Esophagus squamous epithelium (tissue), 5 donors: ENCODE measurements at places on chromosomes 2 and 18.

GRCh38 chr2:78120275-78120674, 598.1 kb upstream of the LRRTM4 start:
- no peak for DNase-seq
- H3K36me3 ChIP-seq: no peaks in the 10 kb centered on the region
- H3K4me3 ChIP-seq: no peak overlapping the region
- no peaks in the 10 kb centered on the region for H3K4me1 ChIP-seq
- no peak overlapping the region for H3K27ac ChIP-seq

DNA sequence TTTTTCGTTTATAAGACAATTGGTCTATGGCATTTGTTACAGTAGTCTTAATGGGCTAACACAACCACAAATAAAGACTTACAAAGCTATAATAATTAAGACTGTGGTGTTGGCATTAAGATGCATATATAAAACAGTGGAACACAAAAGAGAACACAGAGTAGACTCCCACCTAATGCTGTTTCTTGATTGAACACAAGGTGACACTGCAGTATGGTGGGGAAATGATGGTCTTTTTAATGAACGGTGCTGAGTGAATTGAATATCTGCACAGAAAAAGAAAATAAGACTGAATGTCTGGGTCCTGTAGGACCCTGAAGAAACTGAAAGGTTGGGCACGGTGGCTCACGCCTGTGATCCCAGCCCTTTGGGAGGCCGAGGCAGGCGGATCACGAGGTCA, 1136.6 kb upstream of the NXPH2 start:
- H3K36me3 ChIP-seq: no peaks in the 10 kb centered on the region
- no peak overlapping the region for H3K27ac ChIP-seq
- DNase-seq: no peak
- H3K4me3 ChIP-seq: no peak overlapping the region
- no peaks in the 10 kb centered on the region for H3K4me1 ChIP-seq
- no peaks in the 10 kb centered on the region for H3K27me3 ChIP-seq

- DNase-seq: no peak
- H3K27ac ChIP-seq: no peak overlapping the region
- peaks cover 18% of the 10 kb centered on the region for H3K4me1 ChIP-seq
- H3K27me3 ChIP-seq: no peaks in the 10 kb centered on the region
- H3K4me3 ChIP-seq: no peak overlapping the region
Observed at GRCh38 chr2:128791985-128792320, 473.3 kb upstream of the HS6ST1 start.

- DNase-seq: no peak
- H3K36me3 ChIP-seq: no peaks in the 10 kb centered on the region
- no peak overlapping the region for H3K4me3 ChIP-seq
Observed at GRCh38 chr2:207136874-207137273, 28.9 kb downstream of the KLF7 start.

GRCh38 chr18:11885278-11885947, 22.7 kb downstream of the MPPE1 start:
- no peak for DNase-seq
- no peak overlapping the region for H3K27ac ChIP-seq
- no peaks in the 10 kb centered on the region for H3K27me3 ChIP-seq
- peaks cover 7% of the 10 kb centered on the region for H3K36me3 ChIP-seq
- H3K4me3 ChIP-seq: no peak overlapping the region

- no peak overlapping the region for H3K4me3 ChIP-seq
- H3K27ac ChIP-seq: no peak overlapping the region
Observed at GRCh38 chr2:159300586-159300985, 14.1 kb upstream of the WDSUB1 start.

- H3K27me3 ChIP-seq: no peaks in the 10 kb centered on the region
- H3K27ac ChIP-seq: no peak overlapping the region
- no peak for DNase-seq
- no peaks in the 10 kb centered on the region for H3K36me3 ChIP-seq
- H3K4me3 ChIP-seq: no peak overlapping the region
Observed at GRCh38 chr2:132664096-132664495, 5.9 kb downstream of the LYPD1 start.

GRCh38 chr2:1891147-1891546, 146.8 kb upstream of the PXDN start:
- no peak overlapping the region for H3K4me3 ChIP-seq
- DNase-seq: no peak
- H3K4me1 ChIP-seq: no peaks in the 10 kb centered on the region
- H3K36me3 ChIP-seq: no peaks in the 10 kb centered on the region

- H3K36me3 ChIP-seq: no peaks in the 10 kb centered on the region
- H3K27ac ChIP-seq: no peak overlapping the region
- H3K4me3 ChIP-seq: no peak overlapping the region
- H3K4me1 ChIP-seq: peaks cover 6% of the 10 kb centered on the region
Observed at GRCh38 chr2:96431319-96431718, 73.8 kb downstream of the NEURL3 start.

DNA sequence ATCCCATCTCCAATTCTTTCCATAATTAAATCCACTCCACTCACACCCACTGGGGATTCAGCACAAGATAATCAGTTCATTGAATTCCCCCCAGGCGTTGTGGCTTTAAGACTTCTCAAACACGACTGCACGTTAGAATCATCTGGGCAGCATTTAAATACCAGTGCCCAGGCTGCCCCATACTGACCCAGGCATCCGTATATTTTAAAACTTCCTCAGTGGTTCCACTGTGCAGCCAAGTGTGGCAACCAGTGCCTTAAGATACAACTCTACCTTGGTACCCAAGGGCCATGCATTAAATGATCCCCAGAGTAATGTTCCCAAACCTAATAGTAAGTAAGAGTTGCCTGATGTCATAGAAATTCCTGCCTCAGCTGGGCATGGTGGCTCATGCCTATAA, 54.3 kb upstream of the BZW1 start:
- no peak overlapping the region for H3K4me3 ChIP-seq
- peak overlapping the region; percentile 26 for H3K27ac ChIP-seq
- H3K27me3 ChIP-seq: no peaks in the 10 kb centered on the region
- DNase-seq: no peak
- H3K36me3 ChIP-seq: no peaks in the 10 kb centered on the region

- no peaks in the 10 kb centered on the region for H3K36me3 ChIP-seq
- H3K27me3 ChIP-seq: no peaks in the 10 kb centered on the region
- DNase-seq: no peak
Observed at GRCh38 chr2:207771421-207771820, 1.7 kb upstream of the FZD5 start.

DNA sequence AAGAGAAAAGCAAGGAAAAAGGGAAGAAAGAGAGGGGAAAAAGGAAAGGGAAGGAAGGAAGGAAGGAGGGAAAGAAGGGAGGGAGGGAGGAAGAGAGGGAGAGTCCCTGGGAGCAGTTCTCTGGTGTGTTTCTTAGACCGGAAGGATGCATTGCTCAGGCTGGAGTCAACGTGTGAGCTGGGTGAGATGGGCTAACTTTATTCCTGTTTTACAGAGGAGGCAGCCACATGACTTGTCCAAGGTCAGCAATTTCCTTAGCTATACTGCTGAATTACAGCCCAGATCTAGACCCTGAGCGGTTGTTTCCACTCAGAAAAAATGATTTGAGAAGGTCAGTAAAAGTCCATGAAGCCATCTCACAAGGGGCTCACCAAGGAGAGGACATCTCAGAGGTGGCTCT, 86.6 kb upstream of the APCDD1 start:
- H3K36me3 ChIP-seq: no peaks in the 10 kb centered on the region
- H3K4me1 ChIP-seq: no peaks in the 10 kb centered on the region
- H3K27me3 ChIP-seq: no peaks in the 10 kb centered on the region
- H3K4me3 ChIP-seq: no peak overlapping the region

GRCh38 chr18:42752916-42753315, 362.6 kb downstream of the RIT2 start:
- no peaks in the 10 kb centered on the region for H3K4me1 ChIP-seq
- no peak overlapping the region for H3K4me3 ChIP-seq
- H3K27me3 ChIP-seq: no peaks in the 10 kb centered on the region
- H3K27ac ChIP-seq: no peak overlapping the region

DNA sequence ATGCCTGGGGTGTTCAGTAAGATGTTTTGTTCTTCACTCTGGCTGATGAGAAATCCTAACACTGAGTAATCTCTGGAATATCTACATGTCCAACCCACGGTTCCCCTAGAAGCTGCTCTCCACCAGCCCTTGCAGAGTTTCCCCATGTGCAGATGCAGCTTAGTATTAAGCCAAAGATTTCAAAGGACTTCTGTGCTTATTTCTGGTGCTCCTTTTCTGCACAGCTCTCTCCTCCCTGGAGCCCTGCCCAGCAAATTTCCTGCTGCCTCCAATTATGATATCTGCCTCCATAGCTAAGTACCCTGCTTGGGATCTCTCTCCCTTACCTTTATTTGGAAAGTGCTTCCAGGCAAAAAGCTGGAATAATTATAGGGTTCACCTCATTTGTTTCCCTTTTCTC, 949.3 kb downstream of the BCL11A start:
- H3K4me3 ChIP-seq: no peak overlapping the region
- H3K4me1 ChIP-seq: no peaks in the 10 kb centered on the region
- H3K27me3 ChIP-seq: no peaks in the 10 kb centered on the region
- no peaks in the 10 kb centered on the region for H3K36me3 ChIP-seq
- H3K27ac ChIP-seq: no peak overlapping the region

- H3K27ac ChIP-seq: no peak overlapping the region
- no peaks in the 10 kb centered on the region for H3K4me1 ChIP-seq
- no peaks in the 10 kb centered on the region for H3K36me3 ChIP-seq
- no peak for DNase-seq
- no peak overlapping the region for H3K4me3 ChIP-seq
Observed at GRCh38 chr18:47987388-47987699, 56.9 kb upstream of the SMAD2 start.

DNA sequence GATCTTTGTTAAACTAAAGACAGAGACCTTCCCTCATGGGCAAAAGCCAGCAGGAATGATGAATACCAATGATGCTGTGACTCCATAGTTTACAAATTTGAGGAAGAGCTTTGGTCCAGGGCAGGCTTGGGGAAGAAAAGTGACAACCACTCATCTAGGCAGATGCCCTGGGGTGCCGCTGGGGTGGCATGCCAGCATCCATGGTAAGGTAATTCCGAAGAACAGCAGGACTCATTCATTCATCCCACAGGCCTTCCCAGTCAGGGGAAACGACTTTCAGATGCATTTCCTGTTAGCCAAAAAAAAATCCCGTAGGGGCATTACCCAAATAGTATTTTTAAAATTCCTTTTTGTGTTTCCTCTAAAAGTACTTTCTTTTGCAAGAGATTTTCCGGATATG, 180.7 kb upstream of the SERPINE2 start:
- no peaks in the 10 kb centered on the region for H3K36me3 ChIP-seq
- H3K4me1 ChIP-seq: peaks cover 15% of the 10 kb centered on the region
- H3K27me3 ChIP-seq: no peaks in the 10 kb centered on the region
- DNase-seq: no peak
- H3K27ac ChIP-seq: no peak overlapping the region
- H3K4me3 ChIP-seq: no peak overlapping the region

DNA sequence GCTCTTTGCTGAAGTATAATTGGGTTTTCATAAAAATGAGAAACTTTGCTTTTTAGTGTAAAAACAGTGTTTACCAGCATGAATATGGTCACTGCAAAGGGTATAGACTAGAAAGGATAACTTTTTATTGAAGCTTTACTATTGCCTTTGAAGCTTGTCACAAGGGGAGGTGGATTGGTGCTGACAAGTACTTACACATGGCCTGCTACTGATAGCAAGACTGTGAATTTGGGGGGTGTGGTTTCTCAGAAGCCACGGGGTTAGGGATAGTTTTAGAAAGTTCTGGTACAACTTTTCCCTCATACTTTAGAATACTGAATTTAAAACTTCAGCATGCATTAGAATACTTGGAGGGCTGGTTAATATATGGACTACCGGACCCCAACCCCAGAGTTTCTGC, 294.1 kb downstream of the SOCS6 start:
- H3K36me3 ChIP-seq: no peaks in the 10 kb centered on the region
- no peaks in the 10 kb centered on the region for H3K27me3 ChIP-seq
- no peak overlapping the region for H3K4me3 ChIP-seq
- DNase-seq: no peak
- no peak overlapping the region for H3K27ac ChIP-seq

DNA sequence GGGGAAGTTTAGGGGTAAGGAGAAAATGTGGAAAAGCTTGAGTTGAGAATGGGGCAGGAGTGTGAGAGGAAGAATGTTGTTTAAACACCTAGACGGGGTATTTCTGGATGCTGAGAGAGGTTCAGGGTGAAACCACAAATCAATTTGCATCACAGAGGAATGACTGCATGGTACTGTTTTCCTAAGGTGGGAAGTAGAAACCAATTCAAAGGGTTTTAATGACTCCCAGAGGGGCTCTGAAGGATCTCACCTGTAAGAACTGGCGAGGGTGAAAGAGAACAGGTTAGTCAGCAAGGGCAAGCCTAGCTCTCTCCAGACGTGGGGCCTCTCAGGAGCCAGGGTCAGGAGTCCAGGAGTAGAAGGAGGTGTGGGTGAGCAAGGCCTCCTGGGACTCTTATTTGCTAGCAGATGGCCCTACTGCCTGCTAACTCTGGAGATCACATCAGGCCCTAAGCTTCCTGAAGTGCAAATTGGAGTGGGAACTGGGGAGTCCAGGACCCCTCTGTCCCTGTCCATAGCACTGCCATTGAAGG, 133.0 kb upstream of the CELF4 start:
- no peaks in the 10 kb centered on the region for H3K36me3 ChIP-seq
- H3K27me3 ChIP-seq: no peaks in the 10 kb centered on the region
- DNase-seq: no peak
- H3K4me3 ChIP-seq: no peak overlapping the region
- H3K4me1 ChIP-seq: no peaks in the 10 kb centered on the region

DNA sequence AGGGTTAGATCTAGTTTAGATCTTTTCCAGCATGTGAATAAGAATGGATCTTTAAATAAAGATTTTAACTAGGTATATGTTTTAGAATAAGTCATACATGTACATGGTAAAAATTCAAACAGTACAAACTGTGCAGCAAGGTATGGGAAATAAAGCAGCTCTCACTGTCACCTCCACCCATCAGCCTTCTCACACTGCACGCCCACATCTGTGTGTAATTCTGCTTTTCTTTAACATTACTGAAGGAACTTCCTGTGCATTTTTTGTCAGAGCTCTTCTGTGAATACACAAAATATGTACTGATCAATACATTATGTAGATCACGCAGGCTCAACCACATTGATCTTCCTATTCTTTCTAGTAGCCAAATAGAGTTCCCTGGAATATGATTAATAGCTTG, 3.4 kb downstream of the CASP8 start:
- no peak for DNase-seq
- peaks cover 19% of the 10 kb centered on the region for H3K4me1 ChIP-seq
- H3K27ac ChIP-seq: no peak overlapping the region
- H3K27me3 ChIP-seq: no peaks in the 10 kb centered on the region

GRCh38 chr2:100268986-100269385, 53.3 kb downstream of the LONRF2 start:
- H3K4me3 ChIP-seq: no peak overlapping the region
- no peak for DNase-seq
- no peaks in the 10 kb centered on the region for H3K27me3 ChIP-seq
- H3K36me3 ChIP-seq: no peaks in the 10 kb centered on the region

DNA sequence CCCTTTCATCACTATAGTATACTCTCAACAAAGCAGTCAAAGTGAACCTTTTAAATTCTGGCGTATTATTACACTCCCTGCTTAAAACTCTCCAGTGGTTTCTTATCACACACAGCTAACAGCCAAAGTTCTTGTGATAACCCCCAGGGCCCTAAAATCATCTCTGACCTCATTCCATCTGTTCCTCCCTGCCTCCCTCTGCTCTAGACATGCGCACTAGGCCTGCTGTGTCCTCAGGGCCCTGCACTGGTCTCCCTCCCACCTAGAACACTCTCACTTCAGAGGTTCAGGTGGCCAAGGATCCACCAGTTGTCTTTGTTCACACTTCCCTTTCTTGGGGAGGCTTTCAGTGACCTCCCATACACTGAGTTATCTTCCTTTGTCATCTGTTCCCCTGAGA, 603.4 kb downstream of the DSC3 start:
- no peaks in the 10 kb centered on the region for H3K27me3 ChIP-seq
- no peak overlapping the region for H3K4me3 ChIP-seq
- H3K4me1 ChIP-seq: no peaks in the 10 kb centered on the region

- H3K4me3 ChIP-seq: no peak overlapping the region
- no peaks in the 10 kb centered on the region for H3K36me3 ChIP-seq
- no peak overlapping the region for H3K27ac ChIP-seq
Observed at GRCh38 chr2:129478902-129479517, 500.5 kb upstream of the RAB6C start.
